Umbilical cord (tissue), 2 donors: ENCODE measurements at places on chromosomes 2 and 18. TPM values are rescaled to one million over a fixed set of nuclear protein-coding genes. Genes with fewer than 3 reads are reported as not detected.

Gene AQP12A
- total RNA-seq, result not detected

Gene ZBTB7C
- 1.7 TPM for total RNA-seq

Gene ARHGEF4
- total RNA-seq, result 8.9 TPM

Gene CCDC102B
- 44.5 TPM for total RNA-seq

Gene RNU2-63P
- total RNA-seq, result not detected

Gene RAB6D
- 3.6 TPM for total RNA-seq

Gene FRZB
- total RNA-seq, result 3.9 TPM

Gene CTNNA2
- total RNA-seq, result 0.96 TPM

Gene CNGA3
- 1.2 TPM for total RNA-seq

Gene GPR39
- 7.7 TPM for total RNA-seq

Gene FSIP2
- 46.2 TPM for total RNA-seq

Gene THOC1
- total RNA-seq, result 108 TPM
